ENCODE measurements at places on chromosomes 3 and 15. TPM values are rescaled to one million over a fixed set of nuclear protein-coding genes. Genes with fewer than 3 reads are reported as not detected.

The CIB2 gene
- 2.0 TPM for total RNA-seq

The NDN gene
- total RNA-seq, result 38.0 TPM

The CFAP20DC gene
- total RNA-seq, result 1.7 TPM

The SNRK gene
- 207 TPM for total RNA-seq

The KY gene
- total RNA-seq, result not detected

The PCOLCE2 gene
- total RNA-seq, result 2.6 TPM

The TFG gene
- total RNA-seq, result 71.6 TPM

The REC114 gene
- total RNA-seq, result not detected

The CAPN3 gene
- 0.15 TPM for total RNA-seq

The CCRL2 gene
- 2.1 TPM for total RNA-seq

The SAMD7 gene
- not detected for total RNA-seq

The LRRK1 gene
- total RNA-seq, result 5.2 TPM

The BNC1 gene
- 11.7 TPM for total RNA-seq

The GOLGA8K gene
- 0.30 TPM for total RNA-seq

The LRRC49 gene
- total RNA-seq, result 10.0 TPM

The VPS8 gene
- 59.4 TPM for total RNA-seq

The PPP2R3A gene
- total RNA-seq, result 7.1 TPM

The MOBP gene
- not detected for total RNA-seq

The ZNF80 gene
- not detected for total RNA-seq

The ST8SIA2 gene
- total RNA-seq, result not detected

The SPRED1 gene
- total RNA-seq, result 23.1 TPM

The GRM7 gene
- 0.30 TPM for total RNA-seq

The UQCC5 gene
- total RNA-seq, result 23.6 TPM

The MUC4 gene
- under 0.01 TPM for total RNA-seq

The CERS3 gene
- total RNA-seq, result not detected

The GABRR3 gene
- not detected for total RNA-seq

The IL17RB gene
- total RNA-seq, result not detected

The ARNT2 gene
- 0.15 TPM for total RNA-seq

The CRYBG3 gene
- 21.0 TPM for total RNA-seq

The CHRFAM7A gene
- 2.3 TPM for total RNA-seq

The WWTR1 gene
- 138 TPM for total RNA-seq

The GPR62 gene
- total RNA-seq, result under 0.01 TPM

The CPB1 gene
- not detected for total RNA-seq

The MUC13 gene
- not detected for total RNA-seq

The EPHB1 gene
- total RNA-seq, result 0.15 TPM

The POPDC2 gene
- total RNA-seq, result 0.65 TPM

The TAGLN3 gene
- total RNA-seq, result not detected

The MELTF gene
- 6.2 TPM for total RNA-seq

The APOD gene
- 1.3 TPM for total RNA-seq

The SYNPR gene
- not detected for total RNA-seq

The CYP19A1 gene
- total RNA-seq, result not detected

The RLBP1 gene
- total RNA-seq, result not detected

The SCN11A gene
- not detected for total RNA-seq

The WDR73 gene
- 22.4 TPM for total RNA-seq

The CPLX3 gene
- total RNA-seq, result not detected

The NAA50 gene
- total RNA-seq, result 154 TPM

The ISLR gene
- 0.30 TPM for total RNA-seq

Data from epithelial cell of umbilical artery (primary cell).